ENCODE measurements at places on chromosomes 5 and 9.

DNA sequence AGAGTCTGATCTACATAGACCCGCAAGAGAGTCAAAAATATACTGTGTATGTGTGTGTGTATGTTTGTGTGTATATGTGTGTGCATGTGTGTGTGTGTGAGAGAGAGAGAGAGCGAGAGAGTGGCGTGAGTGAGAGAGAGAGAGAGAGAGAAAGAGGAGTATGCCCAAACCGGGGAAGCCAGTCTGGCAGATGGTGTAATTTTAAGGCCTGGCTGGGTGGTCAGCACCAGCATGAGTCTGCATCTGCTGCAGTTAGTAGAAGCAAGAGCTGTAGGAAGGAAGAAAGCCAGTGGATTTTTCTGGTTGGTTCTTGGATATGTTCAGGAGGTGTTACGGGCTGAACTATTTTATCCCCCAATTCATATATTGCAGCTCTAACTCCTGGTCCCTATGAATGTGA, 75.2 kb downstream of the ACTBL2 start:
- DNase-seq: no peak

DNA sequence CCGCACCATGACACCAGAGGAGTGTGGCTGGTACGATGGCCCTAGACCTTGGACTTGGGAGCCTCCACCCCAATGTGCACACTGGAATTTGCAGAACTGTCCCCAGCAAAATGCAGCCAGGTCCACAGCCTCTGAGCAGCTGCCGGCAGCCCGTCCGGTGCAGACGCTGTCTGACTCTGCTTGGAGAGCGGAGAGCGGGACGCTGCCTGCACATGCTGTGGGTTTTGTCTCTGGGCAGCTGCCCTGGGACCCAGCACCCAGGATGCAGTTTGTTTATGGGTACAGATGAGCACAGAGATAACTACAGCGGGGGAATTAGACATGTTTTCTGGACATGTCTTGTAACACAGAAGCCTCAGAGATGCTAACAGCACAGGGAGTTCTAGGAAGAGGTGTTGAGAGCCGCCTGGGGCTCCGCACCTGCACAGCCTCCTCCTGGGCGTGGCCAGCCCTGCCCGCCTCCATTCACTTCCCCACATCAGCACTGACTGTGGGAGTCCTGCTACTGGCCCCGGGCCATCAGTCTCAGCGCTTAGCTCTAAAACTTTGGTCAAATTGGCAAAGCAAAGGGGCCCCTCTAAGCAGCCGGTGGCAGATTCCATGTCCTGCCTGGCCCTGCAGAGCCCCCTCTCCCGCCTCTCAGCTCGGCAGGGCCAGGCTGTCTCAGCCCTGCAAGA, 159.6 kb downstream of the IRX2 start:
- DNase-seq: no peak

DNA sequence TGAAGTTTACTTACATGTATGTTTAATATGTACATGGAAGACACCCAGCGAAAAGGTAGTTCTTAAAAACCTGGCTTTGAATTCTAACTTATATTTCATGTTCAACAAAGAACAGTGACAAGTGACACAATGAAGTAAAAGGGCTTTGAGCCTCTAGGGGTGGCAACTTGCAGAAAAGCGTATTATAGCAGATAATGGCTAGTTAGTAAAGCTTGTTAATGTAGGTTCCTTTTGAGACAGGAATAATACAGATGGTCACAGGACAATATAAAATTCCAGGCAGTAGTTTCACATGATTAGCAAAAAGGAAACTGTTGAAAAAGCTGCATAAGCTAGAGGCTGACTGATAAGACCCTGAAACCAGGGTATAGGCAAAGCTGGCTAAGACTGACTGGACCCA, 132.4 kb upstream of the FTMT start:
- DNase-seq: no peak

GRCh38 chr5:67013719-67014118, 182.9 kb downstream of the CD180 start:
- DNase-seq: no peak

DNA sequence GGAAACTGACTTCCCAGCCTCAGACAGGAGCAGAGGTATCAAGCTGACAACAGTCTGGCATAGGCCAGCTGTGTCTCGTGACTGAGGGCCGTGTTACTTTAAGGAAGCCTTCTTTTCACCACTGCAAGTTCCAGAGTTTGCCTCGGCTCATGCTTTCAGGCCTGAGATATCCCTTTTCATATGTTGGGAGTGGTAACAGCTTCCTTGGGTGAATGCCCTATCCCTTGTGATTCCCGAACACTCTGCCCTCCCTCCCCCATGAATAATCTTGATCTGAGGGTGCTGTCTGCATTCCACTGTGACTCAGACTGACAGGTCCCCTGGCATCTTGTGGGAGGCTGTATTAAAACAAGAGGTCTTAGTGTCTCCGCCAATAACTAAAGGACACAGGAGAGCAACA, 49.7 kb upstream of the ARL15 start:
- DNase-seq: no peak

DNA sequence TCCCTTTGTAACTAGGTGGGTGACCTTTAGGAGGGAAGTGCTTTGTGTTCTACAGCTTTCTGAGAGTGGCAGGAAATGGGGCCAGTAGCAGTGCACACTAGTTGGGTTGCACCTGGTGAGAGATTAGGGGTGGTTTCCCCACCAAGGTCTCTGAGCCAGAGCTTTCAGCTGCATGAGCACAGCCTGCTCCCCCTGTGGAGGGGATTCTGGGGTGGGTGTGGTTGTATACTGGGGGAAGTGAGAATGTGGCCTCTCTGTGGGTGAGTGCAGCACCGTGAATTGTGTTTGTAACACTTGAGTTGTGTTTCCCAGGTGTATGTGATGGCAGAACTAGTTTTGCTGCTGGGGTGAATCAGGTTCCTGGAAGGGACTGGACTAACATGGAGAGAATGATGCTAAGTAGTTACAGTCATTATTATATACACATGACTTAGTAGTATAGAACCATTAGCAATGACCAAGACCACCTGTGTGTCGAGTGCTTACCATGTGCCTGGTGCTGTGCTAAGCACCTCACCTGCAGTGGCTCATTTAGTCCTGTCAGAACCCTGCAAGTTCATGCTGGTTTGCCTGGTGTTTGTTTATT, 11.8 kb upstream of the CXXC5 start:
- peak; percentile 31 for DNase-seq

GRCh38 chr9:114300846-114301797, 21.8 kb upstream of the ORM1 start:
- no peak for DNase-seq

- DNase-seq: peak; percentile 41
These were observed 40.5 kb downstream of the C9orf50 start for GRCh38 chr9:129580211-129580915.

DNA sequence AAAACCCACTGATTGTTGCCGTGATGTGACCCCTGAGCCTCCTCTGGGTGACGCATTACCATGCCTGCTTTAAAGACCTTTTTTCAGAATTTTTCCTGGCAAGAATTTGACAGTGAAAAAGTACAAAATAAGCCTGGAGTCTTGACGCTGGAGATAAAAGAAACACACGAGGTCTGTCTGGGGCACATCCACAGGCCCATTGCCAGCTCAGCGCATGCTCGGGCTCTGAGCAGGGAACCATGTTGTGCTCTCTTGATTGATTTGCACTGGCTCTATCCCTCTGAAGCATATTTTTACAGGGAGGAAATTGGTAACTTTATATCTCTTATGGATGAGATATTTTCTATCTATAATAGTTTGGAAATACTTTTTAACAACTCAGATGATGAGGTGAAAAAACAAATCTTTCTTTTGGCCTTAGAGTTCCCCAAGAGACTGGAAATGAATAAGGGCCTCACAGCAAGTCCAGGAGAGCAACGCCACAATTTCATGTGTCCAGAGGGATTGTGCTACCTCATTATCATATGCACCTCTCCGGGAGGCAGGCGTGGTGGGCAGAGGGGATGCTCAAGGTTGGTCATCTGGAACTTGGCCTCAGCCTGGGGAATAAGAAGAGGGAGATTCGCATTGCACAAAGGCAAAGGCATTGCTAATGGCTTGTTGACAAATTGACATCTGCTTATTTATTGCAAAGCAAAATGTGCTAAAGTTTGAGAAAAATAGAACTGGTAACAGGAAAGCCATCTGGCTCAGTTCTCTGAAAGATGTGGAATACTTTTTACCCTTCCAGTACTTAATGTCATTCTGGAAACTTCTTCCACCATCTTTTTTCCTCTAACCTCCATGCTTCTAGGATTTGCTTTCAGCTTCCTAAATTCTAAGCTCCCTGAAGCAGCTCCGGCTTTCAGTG, 183.8 kb downstream of the PJA2 start:
- DNase-seq: no peak

DNA sequence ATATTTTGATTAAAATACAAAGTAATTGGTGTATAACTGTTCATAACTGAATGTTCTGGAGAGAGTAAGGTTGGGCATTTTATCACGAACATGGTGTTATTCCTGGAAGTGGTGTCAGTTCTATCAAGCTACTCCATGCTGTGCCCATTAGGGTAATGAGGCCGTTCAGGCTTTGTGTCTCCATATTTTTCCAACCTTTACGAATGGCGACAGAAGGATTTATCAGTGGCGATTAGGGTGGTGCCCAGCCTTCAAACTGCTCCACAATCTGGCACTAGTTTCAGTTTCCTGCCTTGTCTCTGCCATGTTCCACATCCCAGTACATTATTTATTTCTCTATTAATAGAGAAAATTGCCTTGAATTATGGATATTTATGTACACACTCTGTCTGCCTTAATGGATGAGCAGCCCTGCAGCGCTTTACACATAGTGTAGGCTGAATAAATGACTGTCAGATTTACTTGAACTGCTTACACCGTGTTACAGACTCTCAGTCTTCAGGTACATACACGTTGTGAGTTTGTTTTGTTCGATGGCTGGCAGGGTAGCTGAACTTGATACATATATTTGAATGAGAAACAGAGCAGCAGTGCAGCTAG, 23.9 kb upstream of the TMC1 start:
- DNase-seq: no peak

DNA sequence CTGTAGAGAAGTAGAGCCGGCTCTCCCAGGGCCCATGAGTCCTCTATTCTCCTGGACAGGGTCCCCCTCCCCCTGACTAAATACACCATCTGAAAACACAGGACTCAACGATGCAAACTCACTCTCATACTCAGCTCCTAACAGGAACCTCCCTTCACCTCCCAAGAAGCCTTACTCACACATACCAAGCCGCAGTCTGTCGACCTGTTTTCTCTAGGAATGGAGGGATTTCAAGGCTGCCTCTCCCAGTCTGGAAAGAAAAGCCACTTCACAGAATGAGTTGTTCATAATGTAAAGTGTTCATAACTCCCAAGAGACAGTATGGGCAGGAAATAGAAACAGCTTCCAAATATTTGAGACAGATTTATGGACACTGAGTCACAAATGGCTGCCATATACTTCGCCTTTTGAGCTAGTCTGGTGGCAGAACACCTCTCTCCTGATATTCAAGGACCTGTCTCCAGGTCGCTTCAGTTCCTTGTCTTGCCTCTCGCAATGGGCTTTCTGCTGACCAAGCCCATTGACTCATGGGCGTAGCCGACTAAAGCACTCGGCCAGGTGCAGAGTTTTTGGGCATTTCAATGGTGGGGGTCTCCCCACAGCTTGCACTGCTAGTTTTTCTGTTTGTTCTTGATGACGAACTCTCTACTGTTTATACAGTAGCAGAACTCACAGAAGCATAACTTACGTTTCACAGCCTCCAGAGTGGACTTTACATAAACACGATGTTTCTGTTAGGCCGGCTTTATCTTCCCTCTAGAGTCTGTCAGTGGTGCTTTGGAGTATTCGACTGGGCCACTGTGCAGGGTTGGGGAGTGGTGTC, 25.0 kb upstream of the IL17B start:
- DNase-seq: no peak

GRCh38 chr5:176747670-176748072, 62.7 kb upstream of the UNC5A start:
- DNase-seq: no peak

DNA sequence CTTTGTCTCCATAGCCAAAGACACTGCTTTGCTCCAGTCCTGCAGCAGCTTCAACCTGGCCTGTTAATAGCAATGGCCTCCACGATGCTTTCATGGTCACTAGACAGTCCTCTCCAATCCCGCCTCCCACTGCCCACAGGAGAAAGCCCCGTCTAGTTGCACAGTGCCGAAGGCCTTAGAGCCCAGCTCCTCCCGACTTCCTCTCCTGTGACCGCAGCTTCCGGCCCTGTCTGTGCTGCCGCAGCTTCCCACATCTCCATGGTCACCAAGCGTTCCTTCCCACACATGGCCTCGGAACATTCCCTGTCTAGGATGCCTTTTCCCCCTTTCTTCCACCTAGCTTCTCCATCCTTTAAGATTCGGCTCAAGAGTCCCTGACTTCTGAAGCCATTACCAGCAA, 23.4 kb downstream of the PCA3 start:
- no peak for DNase-seq

GRCh38 chr9:133787754-133788025, 49.5 kb upstream of the SARDH start:
- no peak for DNase-seq

- DNase-seq: no peak
These were observed 490 bp downstream of the ICE1 start for GRCh38 chr5:5422819-5423515.

DNA sequence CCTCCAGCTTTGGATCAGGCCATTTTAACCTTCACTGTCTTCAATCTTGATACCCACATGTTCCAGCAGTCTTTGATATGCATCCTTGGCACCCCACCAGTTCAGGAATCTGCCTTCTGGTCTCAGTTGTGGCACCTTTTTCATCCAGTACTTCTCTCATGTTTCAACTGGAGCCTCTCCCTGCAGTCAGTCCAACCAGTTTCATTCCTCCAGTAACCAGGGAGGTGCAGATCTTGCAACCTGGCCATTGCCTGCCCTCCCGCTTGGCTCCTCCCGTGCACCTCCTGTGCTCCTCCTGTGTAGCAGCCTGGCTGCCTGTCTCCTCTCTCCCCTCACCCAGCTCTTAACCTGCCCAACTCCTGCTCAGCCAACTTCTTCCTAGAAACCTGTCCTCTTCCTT, 20.2 kb downstream of the FUBP3 start:
- DNase-seq: no peak

- no peak for DNase-seq
These were observed 173.2 kb downstream of the GABRB2 start for GRCh38 chr5:161373345-161373707.

- DNase-seq: no peak
These were observed 53.4 kb downstream of the RNF145 start for GRCh38 chr5:159155960-159156359.

- DNase-seq: no peak
These were observed 11.3 kb downstream of the MYMK start for GRCh38 chr9:133513214-133514100.

DNA sequence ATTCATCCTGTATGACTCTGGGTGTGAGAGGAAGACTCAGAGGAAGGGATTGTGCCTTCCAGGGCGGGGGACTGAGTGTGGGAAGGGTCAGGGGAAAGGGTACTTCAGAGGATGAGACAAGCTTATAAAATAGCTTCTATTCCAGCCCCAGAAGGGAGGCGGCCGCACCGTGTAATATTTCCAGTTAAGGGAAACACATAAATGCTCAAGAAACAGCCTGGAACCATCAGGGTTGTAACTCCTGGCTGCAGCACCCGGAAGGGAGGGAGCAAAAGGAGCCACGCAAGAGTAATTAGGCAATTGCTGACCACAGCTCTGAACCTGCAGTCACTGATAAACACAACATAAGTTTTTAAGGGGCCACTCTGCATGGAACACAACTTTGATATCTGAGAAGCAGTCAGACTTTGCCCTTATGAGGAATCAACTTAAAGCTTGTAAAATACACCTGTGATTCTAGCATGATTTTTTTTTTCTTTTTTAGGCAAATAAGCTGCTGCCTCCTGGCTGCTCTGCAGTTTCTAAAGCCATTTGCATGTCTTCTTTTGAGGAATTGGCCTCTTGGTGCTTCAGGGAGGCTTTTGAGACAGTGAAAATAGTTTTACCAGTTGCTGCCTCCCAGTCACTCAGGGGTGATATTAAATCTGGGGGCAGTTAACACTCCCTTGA, 382.7 kb downstream of the ENC1 start:
- DNase-seq: no peak
